T-cell (primary cell): ENCODE measurements at places on chromosomes 3 and 15.

DNA sequence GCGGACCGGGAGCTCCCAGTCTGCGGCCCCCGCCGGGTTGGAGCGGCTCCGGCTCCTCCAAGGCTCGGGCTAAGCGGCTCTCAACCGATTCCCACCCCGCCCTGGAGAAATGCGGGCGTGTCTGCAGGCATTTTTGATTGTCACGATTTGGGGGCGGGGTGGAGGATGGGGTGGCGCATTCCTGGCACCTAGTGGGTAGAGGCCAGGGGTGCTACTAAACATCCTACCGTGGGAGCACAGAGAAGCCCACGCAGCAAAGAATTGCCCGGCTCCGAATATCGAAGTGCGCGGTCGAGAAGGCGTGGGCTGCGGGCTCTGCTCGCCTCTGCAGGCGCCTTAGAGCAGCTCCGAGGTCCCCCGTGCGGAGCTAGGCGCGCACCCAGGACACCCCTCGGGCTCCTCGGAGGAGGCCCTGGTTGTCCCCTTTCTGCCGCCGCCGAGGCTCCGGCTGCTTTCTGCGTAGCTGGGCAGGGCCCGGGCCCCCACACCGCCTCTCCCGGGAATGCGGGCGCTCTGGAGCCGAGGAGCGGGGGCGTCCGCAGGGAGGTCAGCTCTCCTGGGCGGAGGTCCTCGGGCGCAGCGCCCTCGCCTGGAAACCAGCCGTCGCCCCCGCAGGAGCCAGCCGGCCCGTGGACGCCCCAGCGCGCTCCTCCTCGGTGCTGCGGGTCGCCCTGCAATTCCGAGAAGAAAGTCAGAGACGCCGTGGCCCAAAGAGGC, 16.5 kb upstream of the LAMP3 start:
- peak; percentile 12 for DNase-seq

DNA sequence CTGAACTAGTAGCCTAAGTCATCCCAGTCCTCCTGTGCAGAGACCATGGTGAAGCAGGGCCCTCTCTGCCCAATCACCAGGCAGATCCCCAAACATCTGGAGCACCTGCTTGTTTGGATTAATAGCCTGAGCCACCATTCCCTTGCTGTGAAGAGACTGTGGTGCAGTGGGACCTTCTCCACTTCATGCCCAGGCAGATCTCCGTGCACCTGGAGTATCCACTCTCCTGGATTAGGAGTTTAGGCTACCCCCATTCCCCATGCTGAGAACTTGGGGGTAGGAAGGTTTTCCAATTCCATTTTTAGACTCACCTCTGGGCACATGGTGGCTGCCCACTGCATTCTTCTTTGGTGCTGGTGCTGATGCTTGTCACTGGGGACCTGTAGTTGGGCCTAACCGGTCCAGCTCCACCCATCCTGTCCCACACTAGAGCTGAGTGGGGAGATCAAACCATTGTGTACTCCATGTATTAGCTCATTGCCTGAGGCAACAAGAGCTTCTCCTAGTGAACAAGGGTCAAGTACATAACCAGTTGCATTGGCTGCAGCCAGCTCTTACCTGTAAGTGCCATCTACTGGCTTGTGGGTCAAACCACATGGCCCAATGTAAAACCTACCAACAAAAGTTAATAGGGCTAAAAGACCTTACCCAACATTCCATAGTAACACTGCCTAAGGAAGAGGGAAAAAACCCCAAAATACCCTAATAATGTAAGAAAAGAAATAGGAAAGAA, 382.5 kb upstream of the CBLB start:
- DNase-seq, result no peak

DNA sequence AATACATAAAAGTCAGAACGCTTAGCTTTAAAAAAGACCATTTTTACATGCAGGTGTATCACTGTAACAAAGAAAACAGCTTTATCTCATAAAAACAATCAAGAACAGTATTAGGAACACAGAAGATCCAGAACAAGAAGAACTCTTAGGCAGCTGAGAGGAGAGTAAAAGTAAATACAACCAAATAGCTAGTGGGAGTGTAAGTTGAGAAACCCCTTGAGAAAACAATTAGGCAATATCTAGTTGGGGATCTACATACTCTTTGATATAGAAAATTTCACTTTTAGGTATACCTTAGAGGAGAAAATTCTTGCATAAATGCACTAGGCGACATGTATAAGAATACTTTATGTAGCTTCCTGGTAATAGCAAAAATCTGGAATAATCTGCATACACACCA, 7.5 kb downstream of the TMF1 start:
- DNase-seq, result no peak

- DNase-seq, result no peak
These were observed 286.6 kb downstream of the PTPRG start for GRCh38 chr3:61847784-61848462.

- DNase-seq, result no peak
These were observed 2.9 kb downstream of the KLHL24 start for GRCh38 chr3:183638101-183638852.

DNA sequence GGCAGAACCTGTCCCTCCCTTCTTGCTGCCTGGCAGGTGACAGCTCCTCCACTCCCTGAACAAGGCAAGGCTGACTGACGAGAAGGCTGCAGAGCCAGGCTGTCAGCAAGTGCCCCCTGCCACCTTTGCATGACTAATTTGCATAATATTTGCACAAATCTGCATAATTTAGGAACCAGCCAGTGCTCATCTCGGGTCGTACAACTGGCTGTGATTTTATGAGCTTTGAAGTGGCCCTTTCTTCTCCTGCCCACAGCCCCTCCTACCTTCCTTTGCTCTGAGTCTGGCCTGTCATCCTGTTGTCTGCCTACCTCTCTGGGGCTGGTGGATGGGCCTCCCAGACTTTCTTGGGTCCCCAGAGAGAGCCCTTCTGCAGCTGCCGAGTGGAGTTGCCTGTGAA, 58.9 kb downstream of the LINGO1 start:
- DNase-seq, result no peak

DNA sequence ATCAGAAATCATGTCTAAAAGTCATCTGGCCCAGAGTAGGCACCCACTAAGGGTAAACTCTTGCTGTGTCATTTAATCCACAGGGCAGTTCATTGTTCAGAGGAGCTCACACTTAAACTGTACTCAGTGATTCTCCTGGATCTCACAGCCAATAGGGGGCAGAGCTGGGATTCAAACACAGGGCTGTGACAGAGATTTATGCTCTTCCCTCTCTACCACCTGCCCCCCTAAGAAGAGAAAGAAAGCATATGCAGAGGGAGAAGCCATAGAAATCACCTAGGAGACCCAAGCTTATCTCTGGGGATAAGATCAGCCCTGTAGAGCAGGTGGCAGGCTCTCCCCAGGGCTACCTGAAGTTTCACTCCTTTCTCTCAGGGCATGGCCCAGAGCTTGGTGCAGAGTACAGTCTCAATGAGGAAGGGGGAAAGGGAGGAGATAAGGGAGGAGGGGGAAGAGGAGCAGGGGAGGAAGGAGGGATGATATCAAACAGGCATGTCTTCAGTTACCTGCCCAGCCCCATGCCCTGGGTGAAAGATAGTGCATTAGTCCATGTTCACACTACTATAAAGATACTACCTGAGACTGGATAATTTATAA, 51.8 kb upstream of the ADPGK start:
- no peak for DNase-seq

GRCh38 chr3:135018149-135018923, 223.3 kb downstream of the EPHB1 start:
- no peak for DNase-seq

DNA sequence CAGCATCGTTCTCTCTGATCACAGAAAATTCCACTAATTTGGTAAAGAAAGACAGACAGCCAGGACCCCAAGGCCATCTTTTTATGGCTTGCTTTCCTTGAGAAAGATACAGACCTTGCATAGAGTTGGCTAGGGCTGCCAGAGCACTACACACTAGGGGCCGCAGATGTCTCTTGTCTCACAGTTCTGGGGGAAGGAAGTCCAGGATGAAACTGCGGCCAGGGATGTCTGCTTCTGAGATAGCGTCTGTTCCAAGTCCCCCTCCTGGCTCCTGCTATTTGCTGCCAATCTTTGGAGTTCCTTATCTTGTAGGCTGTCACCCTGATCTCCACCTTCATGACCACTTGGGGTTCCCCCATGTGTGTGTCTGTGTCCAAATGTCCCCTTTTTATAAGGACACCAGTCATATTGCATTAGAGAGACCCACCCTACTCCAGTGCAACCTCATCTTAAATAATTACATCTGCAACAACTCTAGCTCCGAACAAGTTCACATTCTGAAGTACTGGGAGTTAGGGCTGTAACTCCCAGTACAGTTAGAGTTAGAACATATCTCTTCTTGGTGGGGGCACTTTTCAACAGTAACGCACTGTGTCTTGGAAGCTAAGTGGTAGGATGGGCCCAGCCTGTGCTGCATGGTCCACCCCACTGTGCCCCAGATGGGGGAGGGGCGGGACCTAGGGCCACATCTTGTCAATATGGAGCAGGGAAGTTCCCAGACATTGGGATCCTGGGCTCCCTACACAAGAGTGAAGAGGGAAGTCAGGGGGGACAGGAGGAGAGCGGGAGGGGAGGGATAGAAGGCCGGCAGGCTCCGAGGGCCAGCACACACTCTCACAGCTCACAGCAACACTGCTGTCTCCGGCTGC, 42.2 kb downstream of the KLF15 start:
- DNase-seq, result no peak

DNA sequence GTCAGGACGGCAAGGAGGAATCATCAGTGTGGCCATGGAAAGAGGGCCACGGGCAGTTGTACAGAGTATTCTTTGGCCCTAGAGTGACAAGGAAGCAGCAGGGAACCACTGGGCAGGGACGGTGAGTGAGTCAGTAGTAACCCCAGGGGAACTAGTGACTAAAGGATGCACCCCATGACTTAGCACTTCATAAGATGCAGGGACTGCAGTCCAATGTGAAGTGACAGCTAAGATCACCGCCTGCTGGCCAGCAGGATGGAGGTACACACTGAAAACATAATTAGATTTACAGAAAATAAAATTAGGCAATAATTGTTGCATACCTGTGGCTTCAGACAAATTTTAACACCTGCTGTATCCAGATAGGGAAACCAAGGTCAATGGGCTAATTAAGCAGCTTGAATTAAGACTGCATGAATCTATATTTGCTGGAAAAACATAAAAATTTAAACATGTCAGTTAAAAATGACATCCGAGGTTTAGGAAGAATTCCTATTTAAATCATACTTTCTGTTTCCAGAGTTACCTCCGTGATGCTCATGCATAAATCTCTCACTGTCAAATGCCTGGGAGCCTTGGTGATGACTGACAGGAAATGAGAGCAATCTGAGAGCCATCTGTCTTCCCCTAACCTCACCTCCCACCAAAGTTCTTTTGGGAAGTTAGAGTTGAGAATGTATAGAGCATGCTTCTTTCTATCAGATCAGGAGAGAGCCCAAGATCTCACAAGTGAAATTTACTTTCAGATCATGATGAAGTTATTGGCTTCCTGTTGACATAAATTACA, 56.5 kb downstream of the DCLK3 start:
- DNase-seq, result no peak

- no peak for DNase-seq
These were observed 12.2 kb downstream of the MUC20 start for GRCh38 chr3:195732940-195733339.

DNA sequence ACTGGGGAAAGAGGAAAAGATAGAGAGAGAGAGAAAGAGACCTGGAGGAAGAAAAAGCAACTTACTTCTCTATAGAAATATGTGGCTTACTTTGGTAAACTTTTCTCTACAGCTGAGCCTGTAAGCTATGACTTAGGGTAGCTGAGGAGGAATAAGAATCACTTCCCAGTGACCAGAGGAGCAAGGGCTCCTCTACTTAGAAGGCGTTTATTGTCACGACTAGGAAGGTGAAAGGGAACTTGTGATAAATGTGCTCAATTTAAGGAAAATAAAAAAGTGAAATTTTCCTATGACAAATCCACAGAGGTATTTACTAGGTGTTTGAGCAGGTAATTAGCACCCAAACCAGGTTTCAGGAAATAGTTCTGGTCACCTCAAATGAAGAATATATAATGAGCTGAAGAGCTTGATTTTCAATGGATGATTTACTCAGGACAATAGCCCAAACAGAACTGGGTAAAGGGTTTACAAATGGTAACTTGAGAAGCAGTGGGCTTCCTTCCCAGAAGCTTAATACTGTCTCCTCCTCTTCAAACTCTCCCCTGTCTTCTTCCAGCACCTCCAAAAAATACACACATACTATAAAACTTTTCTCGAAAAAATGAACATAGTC, 46.1 kb downstream of the SOX2 start:
- DNase-seq, result no peak

GRCh38 chr15:43749690-43750345, 3.6 kb downstream of the PDIA3 start:
- peak; percentile 4 for DNase-seq

GRCh38 chr3:174820885-174821284, 38.2 kb upstream of the NAALADL2 start:
- DNase-seq, result no peak

GRCh38 chr3:50221051-50221410, 15.0 kb upstream of the GNAI2 start:
- no peak for DNase-seq

DNA sequence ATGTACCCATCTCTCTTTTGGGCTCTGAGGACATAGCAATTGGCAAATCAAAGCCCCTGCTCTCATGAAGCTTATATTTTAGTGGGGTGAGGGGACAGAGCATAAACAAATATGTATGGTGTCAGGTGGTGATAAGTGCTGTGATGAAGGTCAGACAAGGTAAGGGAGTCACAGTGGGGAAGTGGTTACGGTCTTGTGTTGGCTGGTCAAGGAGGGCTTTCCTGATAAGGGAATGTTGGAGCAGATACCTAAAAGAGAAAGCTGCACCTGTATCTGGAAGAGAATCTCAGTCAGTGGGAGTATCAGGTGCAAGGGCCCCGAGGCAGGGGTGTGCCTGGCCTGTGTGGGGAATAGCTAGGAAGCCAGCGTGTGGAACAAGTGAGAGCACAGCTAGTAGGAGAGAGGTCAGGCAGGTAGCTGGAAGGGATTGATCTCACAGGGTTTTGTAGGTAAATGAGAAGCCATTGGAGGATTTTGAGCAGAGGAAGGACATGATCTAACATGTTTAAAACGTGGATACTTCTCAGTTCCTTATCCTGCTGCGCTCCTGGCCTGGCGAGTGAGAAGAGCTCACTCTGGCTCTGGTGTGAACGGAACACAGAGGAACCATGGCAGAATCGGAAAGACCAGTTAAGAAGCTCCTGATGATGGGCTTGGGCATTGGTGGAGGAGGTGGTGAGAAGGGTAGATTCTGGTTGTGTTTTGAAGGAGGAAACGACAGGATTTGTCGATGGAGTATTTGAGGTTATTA, 35.5 kb downstream of the MRAS start:
- no peak for DNase-seq

DNA sequence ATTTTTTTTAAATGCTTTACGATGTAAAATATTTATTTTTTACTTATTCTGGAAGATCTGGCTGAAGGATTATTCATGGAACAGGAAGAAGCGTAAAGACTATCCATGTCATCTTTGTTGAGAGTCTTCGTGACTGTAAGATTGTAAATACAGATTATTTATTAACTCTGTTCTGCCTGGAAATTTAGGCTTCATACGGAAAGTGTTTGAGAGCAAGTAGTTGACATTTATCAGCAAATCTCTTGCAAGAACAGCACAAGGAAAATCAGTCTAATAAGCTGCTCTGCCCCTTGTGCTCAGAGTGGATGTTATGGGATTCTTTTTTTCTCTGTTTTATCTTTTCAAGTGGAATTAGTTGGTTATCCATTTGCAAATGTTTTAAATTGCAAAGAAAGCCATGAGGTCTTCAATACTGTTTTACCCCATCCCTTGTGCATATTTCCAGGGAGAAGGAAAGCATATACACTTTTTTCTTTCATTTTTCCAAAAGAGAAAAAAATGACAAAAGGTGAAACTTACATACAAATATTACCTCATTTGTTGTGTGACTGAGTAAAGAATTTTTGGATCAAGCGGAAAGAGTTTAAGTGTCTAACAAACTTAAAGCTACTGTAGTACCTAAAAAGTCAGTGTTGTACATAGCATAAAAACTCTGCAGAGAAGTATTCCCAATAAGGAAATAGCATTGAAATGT, 15.6 kb downstream of the THBS1 start:
- no peak for DNase-seq
